Mesenteric fat pad (tissue), 1 donor: ENCODE measurements at places on chromosomes 6 and 20.

DNA sequence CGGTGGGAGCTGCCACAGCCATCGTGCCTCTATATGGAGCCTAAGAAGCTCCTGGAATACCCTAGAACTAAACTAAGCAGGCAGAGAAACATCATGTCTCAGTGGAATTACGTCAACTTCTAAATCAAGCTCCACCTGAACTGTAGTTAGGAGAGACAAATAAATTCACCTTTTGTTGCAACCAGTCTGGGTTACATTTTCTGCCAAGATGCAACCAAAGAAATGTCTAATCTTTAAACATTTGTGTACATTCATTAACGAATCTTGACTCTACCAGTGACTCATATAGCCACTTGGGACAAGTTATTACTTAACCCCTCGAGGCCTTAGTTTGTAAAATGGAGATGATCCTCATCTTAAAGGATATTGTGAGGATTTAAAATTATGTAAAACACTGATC lies 8.9 kb downstream of the PTPRK start:
- DNase-seq: no peak

DNA sequence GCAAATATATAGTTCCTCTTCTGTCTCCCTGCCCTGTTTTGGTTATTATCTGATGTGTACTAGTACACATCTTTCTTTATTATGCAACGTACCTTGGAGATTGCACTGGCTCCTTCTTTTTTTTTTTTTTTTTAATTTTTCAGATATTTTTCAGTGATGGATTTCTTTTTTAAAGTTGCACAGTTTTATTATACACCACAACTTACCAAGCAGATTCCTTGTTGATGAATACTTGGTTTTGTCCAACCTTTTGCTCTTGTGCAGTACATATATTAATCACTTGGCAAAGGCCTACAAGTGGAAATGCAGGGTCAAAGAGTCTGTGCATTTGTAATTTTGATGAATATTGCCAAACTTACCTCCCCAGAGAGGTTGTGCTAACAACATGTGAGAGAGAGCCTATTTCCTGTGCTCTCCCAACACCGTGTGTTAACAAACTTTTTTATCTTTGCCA lies 50.1 kb upstream of the RNF24 start:
- DNase-seq: no peak

- DNase-seq: no peak
These were observed 259.9 kb downstream of the FOXA2 start for GRCh38 chr20:22324505-22324904.

GRCh38 chr6:14146506-14147096 lies 29.0 kb downstream of the CD83 start:
- DNase-seq: no peak

DNA sequence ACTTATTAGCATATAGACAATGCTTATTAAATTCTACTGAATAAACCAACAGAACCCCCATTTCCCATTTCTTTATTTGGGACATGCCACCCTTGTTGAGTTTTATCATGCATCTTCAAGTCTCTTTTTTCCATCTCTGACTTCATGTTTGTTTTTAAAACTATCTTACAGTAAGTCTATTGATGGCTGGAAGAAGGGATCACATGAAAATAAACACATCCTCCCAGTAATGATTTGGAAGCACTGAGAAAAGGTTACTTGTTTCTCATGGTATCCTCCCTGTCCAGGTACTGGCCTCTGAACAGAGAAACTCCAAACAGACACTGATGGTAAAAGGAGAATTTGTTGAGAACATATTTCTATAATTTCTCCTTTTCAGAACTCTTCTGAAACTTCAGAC lies 74.9 kb downstream of the KIF13A start:
- DNase-seq: no peak

DNA sequence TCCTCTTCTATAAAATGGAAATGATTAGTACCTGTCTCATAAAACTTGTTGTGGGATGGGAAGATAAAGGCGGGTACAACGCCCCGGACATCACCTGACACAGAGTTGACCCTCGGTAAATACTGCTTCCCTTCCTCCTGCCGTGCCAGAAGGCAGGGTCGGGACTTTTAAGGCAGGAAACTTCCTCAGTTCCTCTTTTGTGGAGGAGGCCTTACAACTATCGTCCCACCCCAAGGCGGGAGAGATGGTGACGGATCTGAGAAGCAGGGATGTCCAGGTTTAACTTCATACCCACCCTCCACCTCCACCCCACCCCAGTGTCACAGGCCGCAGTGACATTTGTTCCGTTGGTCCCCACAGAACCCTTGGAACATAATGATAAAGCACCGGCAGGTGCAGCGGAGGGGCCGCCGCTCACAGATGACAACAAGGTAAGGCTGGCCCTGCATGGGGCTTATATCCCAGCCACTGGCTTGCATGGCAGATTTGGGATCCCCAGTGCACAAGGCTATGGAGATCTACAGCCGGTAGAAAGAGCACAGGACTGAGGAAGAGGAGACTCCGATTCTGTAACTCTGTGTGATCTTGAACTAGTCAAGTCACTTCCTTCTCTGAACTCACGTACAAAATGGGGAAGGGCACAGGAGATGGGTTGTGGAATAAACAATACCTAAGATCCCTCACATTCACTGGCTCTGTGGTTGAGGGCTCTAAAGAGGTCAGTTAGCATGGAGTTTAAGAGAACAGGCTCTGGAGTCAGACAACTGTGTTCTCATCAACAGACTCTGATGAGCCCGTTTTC lies 764 bp downstream of the DNTTIP1 start:
- no peak for DNase-seq

GRCh38 chr6:89258912-89259311 lies 41.8 kb upstream of the GABRR1 start:
- no peak for DNase-seq

DNA sequence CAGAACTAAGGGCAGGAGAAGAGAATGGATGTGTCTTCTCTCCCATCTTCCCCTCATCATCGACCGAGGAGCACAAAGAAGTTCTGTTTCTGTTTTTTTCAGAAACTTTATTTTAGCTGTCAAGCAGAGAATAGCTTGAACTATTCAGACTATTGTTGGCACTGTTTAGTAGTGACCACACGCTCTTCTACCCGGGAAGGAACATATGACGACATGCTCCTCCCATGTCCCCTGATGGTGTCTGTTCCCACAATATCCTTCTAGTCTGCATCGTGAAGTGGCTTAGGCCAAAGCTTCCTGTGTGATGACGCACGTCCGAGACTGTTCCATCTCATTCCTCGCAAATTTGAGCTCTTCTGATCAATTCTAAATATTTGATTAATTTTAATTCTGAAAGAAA lies 27.2 kb upstream of the KIF25 start:
- DNase-seq: no peak

DNA sequence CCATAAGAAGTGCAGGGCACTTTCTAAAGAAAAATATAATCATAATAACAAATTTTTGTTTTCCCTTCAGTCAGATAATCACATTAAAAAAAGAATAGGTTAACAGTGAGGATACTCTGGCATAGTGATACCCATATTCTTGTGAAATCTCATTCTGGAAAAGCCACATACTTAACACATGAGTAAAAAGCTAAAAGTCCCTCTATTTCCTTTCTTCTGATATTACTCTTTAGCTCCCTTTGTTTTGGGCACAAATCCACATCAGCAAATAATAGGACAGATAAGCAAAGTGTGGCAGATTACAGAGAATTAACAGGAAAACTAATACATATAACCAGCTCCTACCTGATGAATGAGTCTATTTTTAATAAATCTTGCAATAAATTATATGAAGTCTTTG lies 15.8 kb downstream of the SHPRH start:
- DNase-seq: no peak

DNA sequence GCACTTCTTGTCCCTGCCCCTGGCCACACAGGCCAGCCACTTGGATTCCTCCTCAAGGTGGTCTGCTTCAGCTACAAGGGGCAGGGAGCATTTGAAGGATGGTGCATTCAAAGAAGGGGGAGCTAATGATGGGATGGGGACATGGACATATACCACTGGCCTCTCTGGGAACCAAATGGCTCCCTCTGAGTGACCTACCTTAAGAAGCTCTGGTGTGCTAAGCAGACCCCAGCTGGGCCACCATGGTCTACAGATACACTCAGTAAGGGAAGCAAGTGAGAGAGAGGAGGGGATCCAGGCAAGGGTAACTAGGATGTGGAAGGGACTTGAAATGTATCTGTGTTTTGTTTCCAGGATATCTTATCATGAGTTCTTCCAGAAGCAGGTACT lies 62.4 kb downstream of the TTI1 start:
- no peak for DNase-seq

- DNase-seq: no peak
These were observed 38.1 kb upstream of the THBS2 start for GRCh38 chr6:169291646-169292337.

GRCh38 chr20:40865095-40865494 lies 163.5 kb upstream of the TOP1 start:
- DNase-seq: no peak

- no peak for DNase-seq
These were observed 44.6 kb downstream of the RIN2 start for GRCh38 chr20:19802492-19803158.

DNA sequence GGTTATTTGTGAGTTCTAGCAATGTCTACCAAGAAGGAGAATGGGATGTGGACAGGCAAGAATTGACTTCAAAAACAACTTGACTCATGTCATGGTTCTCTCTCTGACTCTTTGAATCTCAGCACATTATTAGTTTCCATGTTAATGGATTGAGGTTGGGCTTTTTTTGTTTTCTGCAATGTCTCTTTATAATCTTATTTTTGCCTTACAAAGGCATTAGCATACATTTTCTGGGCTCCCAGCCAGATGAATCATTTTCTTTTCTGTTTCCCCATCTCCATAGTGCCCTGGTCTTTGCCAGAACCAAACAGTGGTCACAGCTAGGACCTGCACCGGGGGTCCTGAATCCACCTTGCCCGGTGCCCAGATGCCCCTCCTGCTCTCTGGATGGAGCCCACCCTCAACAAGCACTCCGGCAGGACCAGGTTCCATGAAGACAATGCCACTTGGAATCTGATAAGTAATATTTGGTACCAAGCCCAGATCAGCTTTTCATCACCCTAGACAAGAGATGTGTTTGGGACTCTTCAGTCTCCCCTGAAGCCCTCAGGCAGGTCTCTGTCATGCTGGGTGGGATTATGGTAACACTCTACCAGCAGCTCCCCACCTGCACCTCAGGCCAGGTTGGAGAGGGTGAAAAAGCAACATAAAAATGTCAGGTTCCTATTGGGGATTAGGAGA lies 266.7 kb upstream of the SULF2 start:
- no peak for DNase-seq

DNA sequence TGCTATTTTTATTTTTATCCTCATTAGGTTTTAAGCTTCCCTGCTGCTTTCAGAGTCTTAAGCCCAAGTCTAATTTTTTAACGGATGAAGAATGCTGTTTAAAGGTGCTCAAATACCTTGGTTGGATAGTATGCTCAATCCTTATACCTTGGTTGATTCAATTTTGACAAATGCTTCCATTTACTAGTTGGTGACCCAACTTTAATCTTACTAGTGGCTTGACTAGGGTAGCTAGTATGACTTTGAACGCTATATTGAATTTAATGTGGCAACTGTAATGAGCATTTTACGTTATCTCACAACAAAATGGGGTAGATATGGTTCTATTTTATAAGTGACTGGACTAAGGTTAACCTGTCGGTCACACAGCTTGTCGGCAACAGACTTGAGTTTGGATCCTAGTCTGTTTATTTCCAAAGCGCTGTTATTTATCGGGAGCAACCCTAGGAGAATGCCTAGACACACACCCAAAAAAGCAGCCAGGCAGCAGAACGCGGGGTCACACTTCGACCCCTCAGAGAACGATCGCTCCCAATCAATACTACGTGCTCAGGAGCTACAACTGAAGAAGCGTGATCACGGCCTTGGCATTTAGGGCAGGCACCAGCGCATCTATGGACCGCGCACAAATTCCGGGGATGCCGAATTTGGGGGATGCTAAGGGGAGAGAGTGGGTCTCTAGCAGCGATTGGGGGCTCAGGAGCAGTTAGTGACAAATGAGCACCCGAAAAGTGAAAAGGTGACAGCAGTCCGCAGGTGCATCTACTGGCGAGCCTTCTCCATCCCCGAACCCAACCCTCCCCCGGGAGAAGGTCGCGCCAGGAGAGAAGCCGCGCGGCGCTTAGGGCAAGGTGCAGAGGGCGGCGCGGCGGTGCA lies 586 bp upstream of the ALDH5A1 start:
- no peak for DNase-seq

GRCh38 chr6:119079283-119079809 lies 882 bp upstream of the FAM184A start:
- no peak for DNase-seq

GRCh38 chr6:15530411-15530810 lies 132.4 kb downstream of the DTNBP1 start:
- peak; percentile 86 for DNase-seq

- no peak for DNase-seq
These were observed 396.9 kb downstream of the ZFAND3 start for GRCh38 chr6:38216451-38216850.

GRCh38 chr6:91633374-91634111 lies 1046.7 kb upstream of the MAP3K7 start:
- no peak for DNase-seq

GRCh38 chr6:99305021-99305554 lies 44.4 kb downstream of the FAXC start:
- DNase-seq: no peak

DNA sequence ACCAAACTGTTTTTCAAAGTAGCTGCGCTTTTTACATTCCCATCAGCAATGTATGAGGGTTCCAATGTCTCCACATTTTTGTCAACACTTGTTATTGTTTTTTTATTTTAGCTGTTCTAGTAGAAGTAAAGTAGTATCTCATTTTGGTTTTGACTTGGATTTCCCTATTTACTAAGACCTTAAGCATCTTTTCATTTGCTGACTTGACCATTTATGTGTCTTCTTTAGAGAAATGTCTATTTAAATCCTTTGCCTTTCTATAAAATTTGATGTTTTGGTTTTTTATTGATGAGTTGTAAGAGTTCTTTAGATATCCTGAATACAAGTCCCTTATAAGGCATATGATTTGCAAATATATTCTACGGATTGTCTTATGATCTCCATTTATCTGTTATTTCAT lies 110.6 kb downstream of the CD164 start:
- no peak for DNase-seq

DNA sequence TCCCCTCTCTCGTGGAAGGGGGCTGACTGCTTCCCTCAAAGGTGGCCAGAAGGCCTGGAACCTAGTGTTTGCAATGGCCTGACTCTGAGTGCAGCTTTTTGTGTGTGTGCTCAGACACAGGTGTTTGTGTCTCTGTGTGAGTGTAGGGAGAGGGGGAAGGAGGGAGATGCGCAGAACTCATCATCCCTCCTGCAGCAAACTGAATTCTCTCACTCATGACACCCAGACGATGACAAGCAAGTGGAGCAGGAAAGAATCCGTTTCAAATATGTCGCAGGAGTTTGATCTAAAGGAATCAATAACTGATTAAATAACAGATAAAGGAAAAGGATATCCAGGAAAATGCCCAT lies 101.4 kb downstream of the TNFAIP3 start:
- no peak for DNase-seq

DNA sequence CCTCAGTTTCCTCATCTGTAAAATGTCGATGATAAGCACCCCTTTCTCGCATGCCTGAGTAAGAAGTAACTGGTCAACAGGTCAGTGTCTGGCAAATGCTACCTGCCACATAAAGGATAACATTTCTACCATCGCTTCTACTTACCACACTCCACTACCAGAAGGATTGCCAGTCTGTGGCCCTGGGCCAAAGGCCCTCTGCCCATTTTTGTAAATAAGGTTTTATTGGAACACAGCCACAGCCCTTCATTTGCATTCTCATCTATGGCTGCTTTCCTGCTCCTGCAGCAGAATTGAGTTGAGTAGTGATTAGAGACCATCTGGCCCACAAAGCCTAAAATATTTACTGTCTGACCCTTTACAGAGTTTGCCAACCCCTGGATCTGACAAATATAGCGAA lies 121.8 kb downstream of the TOX2 start:
- DNase-seq: no peak

- DNase-seq: no peak
These were observed 29.0 kb upstream of the DEK start for GRCh38 chr6:18293076-18293904.
